ENCODE measurements at places on chromosomes 11 and 22. TPM values are rescaled to one million over a fixed set of nuclear protein-coding genes. Genes with fewer than 3 reads are reported as not detected.

The OR51B2 gene
- 17.1 TPM for total RNA-seq

The GCAT gene
- total RNA-seq, result 88.7 TPM

The TRIM6 gene
- 3.0 TPM for total RNA-seq

The MMP10 gene
- total RNA-seq, result not detected

The POLR2L gene
- 211 TPM for total RNA-seq

The PICK1 gene
- 40.0 TPM for total RNA-seq

- no peak for DNase-seq
- no peaks in the 10 kb centered on the region for H3K36me3 ChIP-seq
- H3K27me3 ChIP-seq, result no peaks in the 10 kb centered on the region
- H3K4me1 ChIP-seq, result peaks cover 43% of the 10 kb centered on the region
These were observed 21.4 kb downstream of the PANX1 start for GRCh38 chr11:94150056-94150455.

- no peaks in the 10 kb centered on the region for H3K36me3 ChIP-seq
- no peak overlapping the region for H3K4me3 ChIP-seq
- H3K4me1 ChIP-seq, result no peaks in the 10 kb centered on the region
- no peak overlapping the region for H3K27ac ChIP-seq
- no peak for DNase-seq
- no peaks in the 10 kb centered on the region for H3K27me3 ChIP-seq
These were observed 23.5 kb downstream of the DRICH1 start for GRCh38 chr22:23608583-23608982.

DNA sequence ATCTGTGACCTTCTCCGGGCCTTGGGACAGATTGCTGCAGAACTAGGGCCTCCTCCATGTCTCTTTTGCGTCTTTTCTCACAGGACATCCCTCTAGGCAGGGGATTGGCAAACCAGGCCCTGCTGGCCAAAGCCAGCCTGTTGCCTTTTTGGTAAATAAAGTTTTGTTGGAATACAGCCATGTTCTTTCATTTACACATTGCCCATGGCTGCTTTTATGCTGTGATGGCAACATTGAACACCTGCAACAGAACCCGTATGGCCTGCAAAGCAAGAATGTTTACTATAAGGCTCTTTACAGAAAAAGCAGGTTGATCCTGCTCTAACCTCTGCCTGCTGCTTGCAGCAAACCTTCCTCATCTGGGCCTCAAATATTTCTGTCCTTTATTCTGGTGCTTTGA is 56.8 kb upstream of the B3GAT1 start:
- no peak overlapping the region for H3K4me3 ChIP-seq
- H3K27ac ChIP-seq, result no peak overlapping the region
- no peaks in the 10 kb centered on the region for H3K36me3 ChIP-seq
- no peaks in the 10 kb centered on the region for H3K4me1 ChIP-seq
- peaks cover 82% of the 10 kb centered on the region for H3K27me3 ChIP-seq
- DNase-seq, result no peak

DNA sequence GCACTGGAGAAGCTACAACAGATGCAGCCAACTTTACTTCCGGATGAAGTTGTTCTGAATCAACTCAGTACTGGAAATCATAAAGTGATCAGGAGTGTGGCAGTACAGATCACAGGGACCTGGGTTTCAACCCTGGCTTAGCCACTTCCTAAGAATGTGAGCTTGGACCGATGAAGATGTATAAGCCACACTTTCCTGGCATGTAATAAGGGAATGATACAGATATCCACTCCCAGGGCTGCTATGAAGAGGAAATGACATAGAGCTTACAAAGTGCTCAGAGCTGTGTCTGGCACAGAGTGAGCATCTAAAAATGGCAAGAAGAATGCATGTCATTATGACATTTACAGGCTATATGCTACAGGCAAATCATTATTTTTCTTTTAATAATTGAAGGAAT is 378.7 kb downstream of the NTM start:
- no peak for DNase-seq
- H3K27ac ChIP-seq, result no peak overlapping the region
- H3K36me3 ChIP-seq, result no peaks in the 10 kb centered on the region
- no peaks in the 10 kb centered on the region for H3K4me1 ChIP-seq
- no peak overlapping the region for H3K4me3 ChIP-seq
- H3K27me3 ChIP-seq, result no peaks in the 10 kb centered on the region

- DNase-seq, result no peak
- H3K4me3 ChIP-seq, result no peak overlapping the region
- H3K27me3 ChIP-seq, result no peaks in the 10 kb centered on the region
- H3K27ac ChIP-seq, result no peak overlapping the region
- no peaks in the 10 kb centered on the region for H3K36me3 ChIP-seq
These were observed 61.7 kb downstream of the ETS1 start for GRCh38 chr11:128525411-128526243.

DNA sequence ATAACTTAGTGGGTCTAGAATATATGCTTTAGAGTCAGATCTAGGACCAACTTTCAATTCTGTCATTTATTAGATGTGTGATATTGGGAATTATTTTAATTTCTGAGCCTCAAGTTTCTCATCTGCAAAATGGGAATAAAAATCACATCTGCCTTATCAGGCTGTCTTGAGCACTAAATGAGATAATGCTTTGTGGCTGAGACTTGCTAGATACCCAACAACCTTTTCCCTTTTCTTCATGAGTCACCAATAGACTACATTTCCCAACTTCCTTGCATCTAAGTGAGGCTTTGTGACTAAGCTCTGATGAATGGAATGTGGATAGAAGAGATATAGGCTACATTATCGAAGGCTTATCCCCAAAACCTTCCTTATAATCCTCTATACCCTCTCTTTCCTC is 220.7 kb upstream of the SESN3 start:
- no peaks in the 10 kb centered on the region for H3K4me1 ChIP-seq
- H3K27ac ChIP-seq, result no peak overlapping the region
- no peaks in the 10 kb centered on the region for H3K27me3 ChIP-seq

DNA sequence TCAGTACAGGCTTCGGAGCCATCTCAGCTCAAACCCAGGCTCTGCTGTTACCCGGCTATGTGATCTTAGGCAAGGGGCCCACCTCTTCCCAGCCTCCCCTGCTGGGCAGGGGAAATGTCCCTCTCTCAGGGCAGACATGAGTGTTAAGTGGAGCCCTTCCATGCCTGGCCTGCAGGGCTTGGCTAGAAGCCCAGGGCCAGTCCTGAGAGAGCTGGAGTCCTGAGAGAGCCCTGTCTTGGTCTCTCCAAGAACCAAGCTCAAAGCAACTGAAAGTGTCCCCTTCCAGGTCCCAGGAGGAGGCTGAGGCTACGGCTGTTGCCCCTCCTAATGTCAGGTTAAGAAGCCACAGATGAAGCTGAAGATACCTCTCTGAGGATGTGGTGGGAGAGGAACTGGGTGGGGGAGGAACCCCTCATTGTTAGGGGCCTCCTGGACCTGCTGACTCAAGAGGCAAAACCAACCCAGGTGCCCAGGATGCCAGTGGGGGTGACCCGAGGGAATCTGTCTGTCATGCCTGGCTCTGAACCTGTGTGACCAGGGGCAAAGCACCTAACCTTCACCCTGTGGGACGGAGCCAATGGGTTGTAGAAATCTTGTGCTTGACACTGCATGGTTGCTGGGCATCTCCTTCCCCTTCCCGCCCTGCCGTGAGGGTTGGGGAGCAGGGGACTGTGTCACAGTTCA is 4.2 kb downstream of the ZP1 start:
- H3K27me3 ChIP-seq, result no peaks in the 10 kb centered on the region
- no peak for DNase-seq
- H3K4me1 ChIP-seq, result peaks cover 4% of the 10 kb centered on the region
- no peak overlapping the region for H3K27ac ChIP-seq
- no peak overlapping the region for H3K4me3 ChIP-seq
- no peaks in the 10 kb centered on the region for H3K36me3 ChIP-seq

DNA sequence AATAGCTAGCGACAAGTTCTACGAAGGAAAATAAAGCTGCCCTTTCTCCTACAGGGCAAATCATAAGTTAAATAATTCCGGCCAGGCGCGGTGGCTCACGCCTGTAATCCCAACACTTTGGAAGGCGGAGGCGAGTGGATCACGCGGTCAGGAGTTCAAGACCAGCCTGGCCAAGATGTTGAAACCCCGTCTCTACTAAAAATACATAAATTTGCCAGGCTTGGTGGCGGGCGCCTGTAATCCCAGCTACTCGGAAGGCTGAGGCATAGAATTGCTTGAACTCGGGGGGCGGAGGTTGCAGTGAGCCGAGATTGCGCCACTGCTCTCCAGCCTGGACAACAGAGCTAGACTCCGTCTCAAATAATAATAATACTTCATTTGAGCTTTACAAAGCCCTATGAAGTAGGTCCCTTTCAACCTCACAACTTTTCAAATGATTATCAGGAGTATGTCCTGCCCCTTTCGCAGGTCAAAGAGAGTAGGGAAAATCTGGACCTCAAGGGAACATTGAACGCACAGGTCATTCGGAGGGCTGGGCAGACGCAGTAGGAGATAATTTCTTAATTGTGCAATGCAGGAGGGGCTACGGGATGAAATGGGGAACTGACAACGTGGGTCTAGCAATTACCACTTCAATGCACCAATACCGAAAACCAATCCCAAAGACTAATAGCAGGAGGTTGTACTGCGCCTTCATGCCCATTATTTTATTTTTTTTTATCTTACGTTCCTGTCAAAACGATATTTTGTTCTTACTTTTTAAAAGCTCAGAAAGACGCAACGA is 590 bp downstream of the COMMD9 start:
- no peaks in the 10 kb centered on the region for H3K27me3 ChIP-seq
- peak overlapping the region; percentile 74 for H3K4me3 ChIP-seq
- no peak for DNase-seq
- no peaks in the 10 kb centered on the region for H3K4me1 ChIP-seq

DNA sequence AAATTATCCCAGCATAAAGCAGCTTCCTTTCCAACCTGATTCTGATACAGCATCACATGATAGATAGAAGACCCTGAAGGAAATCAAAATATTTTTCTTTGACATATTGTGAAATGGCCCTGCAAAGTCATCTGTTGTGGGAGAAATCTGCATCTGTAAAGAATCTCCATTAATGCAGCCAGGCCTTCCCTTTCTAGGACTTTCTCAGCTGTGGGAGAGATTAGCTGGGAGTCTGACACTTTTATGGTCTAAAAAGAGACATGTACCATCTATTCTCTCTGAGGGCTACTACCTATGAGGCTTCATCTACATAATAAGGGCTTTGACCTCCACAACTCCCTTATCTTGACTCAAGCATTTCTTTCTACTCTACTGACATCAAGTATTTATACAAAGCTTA is 238.1 kb downstream of the SWAP70 start:
- H3K36me3 ChIP-seq, result no peaks in the 10 kb centered on the region
- H3K4me1 ChIP-seq, result peaks cover 68% of the 10 kb centered on the region
- DNase-seq, result no peak
- H3K4me3 ChIP-seq, result no peak overlapping the region
- H3K27ac ChIP-seq, result no peak overlapping the region

GRCh38 chr11:2142762-2143202 is 3.6 kb upstream of the IGF2 start:
- H3K36me3 ChIP-seq, result no peaks in the 10 kb centered on the region
- H3K27ac ChIP-seq, result no peak overlapping the region
- H3K27me3 ChIP-seq, result no peaks in the 10 kb centered on the region
- no peak overlapping the region for H3K4me3 ChIP-seq
- H3K4me1 ChIP-seq, result no peaks in the 10 kb centered on the region
- DNase-seq, result no peak

- no peak overlapping the region for H3K27ac ChIP-seq
- peaks cover 26% of the 10 kb centered on the region for H3K27me3 ChIP-seq
- no peaks in the 10 kb centered on the region for H3K4me1 ChIP-seq
- no peak overlapping the region for H3K4me3 ChIP-seq
- DNase-seq, result no peak
- H3K36me3 ChIP-seq, result no peaks in the 10 kb centered on the region
These were observed 26.3 kb upstream of the PHF21B start for GRCh38 chr22:45036154-45036553.
